ENCODE measurements at places on chromosomes 7 and 10.

DNA sequence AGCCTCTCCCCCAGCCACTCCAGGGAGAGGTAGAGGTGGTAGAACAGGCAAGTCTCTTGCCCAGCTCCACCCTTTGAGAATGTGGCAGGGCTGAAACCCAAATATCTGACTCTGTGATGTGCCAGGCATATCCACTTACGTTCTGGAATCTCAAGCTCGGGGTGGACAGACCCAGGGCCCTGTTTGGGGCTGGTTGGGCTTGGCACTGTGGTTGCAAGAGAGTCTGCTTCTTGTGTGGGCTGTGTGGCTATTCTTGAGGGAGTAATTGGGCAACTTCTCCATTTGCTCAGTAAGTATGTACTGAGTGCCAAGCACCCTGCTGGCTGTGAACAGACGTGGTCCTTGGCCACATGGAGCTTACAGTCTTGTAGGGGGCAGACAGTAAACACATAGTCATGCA, 4.7 kb downstream of the UBTD1 start:
- no peak for DNase-seq

DNA sequence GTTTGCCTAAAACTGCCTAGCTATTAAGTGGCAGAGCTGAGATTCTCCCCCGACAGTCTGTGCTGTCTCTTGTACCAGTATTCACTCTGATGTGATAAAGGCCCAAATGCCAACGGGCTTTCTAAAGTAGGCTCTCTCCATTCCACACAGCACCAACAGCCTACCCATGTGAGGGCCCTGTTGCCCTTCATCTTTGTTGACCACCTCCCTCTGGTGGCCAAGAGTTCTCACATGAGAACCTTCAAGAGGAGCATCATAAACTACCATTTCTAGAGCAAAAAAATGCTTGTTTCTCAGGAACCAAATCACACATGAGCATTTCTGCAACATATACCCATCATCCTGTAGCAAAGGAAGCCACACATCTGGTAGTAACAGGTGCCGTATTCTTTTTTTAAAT, 185.8 kb downstream of the GRM8 start:
- no peak for DNase-seq

- DNase-seq: no peak
Observed at GRCh38 chr10:71402005-71402404, 5.3 kb downstream of the CDH23 start.

GRCh38 chr10:133465950-133466474, 12.3 kb downstream of the SCART1 start:
- DNase-seq: no peak

DNA sequence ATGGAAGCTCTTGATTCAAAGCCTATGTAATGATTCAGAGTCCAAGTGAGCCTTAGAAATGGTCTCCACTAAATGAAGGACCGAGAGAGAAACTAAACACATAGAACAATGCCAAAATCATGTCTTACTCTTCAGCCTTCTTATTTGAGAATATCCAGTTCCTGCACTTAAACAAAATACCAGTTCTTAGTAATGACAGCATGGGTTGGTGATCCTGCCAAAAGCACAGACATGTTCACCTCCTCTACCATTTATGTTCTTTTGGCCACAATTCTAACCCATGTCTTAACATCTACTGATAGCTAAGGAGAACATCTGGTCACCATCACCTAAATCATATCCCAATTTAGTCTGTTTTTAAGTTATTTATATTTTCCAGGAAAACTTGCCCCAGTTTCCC, 239.6 kb upstream of the PTN start:
- DNase-seq: no peak

- DNase-seq: no peak
Observed at GRCh38 chr10:68492118-68492517, 20.3 kb upstream of the DNA2 start.

GRCh38 chr7:128039544-128039953, 8.3 kb upstream of the LRRC4 start:
- DNase-seq: no peak

DNA sequence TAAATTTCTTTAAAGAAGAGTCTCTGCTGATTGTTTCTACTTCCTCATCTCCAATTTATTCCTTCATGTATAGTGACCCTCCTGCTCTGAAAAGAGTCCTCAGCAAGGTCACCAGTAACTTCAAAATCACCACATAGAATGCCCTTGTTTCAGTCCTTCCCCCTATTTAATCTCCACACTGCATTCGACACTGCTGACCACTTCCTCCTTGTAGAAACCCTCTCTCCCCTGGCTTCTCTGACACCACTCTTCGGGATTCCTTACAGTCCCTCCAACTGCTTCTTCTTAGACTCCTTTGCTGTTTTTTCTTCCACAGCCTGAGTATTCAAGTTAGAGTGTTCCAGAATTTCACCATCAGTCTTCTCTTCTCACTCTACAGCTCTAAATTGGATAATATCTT, 89.5 kb downstream of the VPS41 start:
- no peak for DNase-seq

- peak; percentile 40 for DNase-seq
Observed at GRCh38 chr7:137342828-137343261, 688 bp downstream of the PTN start.

DNA sequence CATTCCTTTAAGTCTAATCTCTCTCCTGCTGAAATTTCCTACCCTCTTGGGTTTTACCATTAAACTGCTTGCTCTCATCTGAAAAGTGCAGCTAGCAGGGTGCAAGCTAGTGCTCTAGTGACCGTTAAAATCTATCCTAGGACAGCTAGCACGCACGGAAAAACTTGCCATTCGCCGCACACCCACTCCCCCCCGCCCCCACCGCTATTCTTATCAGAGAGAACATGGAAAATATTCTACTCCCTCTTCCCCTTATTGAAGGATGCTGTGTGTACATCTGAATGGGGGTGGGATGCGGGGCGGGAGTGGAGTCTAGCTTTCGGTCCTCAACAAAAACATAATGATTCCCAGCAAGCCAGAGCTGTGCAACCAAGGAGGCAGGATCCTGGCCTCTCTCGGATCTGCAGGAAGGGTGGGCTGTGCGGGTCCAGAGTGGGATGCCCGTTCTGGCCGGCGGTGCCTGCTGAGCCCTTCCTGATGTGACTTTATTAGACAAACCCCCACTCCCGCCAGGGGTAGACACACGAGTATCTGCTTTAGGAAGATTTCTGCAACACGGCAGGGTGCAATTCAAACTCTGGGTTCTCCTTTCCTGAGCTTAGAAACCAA, 1.1 kb upstream of the ADRA2A start:
- DNase-seq: no peak

GRCh38 chr7:117146511-117146910, 176.3 kb downstream of the WNT2 start:
- no peak for DNase-seq

DNA sequence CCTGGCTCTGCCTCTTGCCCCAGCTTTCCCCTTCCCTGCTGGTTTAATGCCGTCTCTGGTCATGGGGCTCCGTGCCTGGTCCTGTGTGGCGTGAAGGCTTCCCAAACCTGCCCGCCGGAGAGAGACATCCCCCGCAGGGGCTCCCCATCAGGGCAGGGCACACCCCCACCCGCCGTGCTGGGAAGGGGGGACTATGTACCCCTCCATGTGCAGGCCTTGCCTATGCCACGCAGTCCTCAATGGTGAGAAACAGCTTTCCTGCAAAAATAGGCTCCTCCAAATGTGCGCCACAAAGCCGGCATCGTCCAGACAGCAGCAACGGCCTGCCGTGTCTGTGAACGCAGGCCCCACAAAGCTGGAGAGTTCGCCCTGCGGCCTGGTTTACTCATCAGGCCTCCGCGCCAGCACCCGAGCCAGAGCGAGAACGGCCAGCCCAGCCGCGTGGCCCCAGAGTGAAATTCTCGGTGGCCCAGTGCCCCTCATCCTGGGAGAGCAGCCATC, 313.4 kb downstream of the DNAJB6 start:
- no peak for DNase-seq

GRCh38 chr10:124174071-124174566, 80.7 kb upstream of the CHST15 start:
- DNase-seq: no peak

GRCh38 chr10:116208956-116209567, 63.9 kb downstream of the GFRA1 start:
- no peak for DNase-seq

GRCh38 chr7:80679921-80680907, 41.8 kb downstream of the CD36 start:
- no peak for DNase-seq

DNA sequence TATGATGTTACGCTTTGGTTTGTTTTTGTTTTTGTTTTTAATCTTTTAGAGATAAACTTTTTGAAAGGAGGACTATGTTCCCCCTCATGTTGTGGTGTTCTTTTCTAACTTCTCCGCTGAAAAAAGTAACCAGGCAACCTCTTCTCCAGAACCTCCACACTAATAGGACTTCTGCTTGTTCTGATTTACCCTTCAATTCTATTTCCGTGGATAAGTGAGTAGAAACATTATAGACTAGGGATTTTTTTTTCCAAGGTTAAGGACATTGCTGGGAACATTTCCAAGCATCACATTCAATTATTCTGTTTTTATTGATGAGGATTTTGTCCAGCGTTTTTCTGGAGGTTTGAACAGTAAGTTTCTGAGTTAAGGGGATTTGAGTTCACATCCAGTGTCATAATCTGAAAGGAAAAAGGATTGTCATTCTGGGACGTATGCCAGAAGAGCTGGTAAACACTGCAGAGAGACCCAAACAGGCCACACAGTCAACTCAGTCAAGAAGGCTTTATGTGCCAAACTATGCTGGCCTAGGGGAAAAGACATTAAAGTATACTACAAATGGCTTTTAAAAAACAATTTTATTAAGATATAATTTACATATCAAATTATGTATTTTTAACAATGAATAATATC, 28.3 kb upstream of the RALA start:
- no peak for DNase-seq

DNA sequence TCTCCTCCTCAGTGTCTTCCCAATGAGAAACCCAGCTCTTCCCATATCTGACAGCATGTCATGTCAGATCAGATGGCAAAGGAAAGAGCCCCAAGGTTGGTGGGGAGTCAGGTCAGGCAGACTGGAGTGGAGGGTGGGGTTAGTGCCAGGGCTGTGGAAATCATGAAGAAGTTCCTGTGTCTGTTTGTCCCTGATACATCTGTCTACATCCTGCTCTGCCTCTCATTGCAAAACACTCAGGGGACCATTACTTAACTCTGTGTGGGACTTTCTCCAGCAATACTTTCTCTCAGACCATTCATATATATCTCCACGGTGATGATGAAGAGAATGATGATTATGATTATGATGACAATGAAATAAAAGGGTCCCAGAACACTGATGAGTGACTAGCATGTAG, 3.3 kb downstream of the PRRT4 start:
- no peak for DNase-seq

GRCh38 chr7:113175525-113176104, 57.3 kb upstream of the SMIM30 start:
- DNase-seq: no peak

GRCh38 chr7:27144781-27145164, 1.3 kb upstream of the HOXA5 start:
- peak; percentile 35 for DNase-seq

DNA sequence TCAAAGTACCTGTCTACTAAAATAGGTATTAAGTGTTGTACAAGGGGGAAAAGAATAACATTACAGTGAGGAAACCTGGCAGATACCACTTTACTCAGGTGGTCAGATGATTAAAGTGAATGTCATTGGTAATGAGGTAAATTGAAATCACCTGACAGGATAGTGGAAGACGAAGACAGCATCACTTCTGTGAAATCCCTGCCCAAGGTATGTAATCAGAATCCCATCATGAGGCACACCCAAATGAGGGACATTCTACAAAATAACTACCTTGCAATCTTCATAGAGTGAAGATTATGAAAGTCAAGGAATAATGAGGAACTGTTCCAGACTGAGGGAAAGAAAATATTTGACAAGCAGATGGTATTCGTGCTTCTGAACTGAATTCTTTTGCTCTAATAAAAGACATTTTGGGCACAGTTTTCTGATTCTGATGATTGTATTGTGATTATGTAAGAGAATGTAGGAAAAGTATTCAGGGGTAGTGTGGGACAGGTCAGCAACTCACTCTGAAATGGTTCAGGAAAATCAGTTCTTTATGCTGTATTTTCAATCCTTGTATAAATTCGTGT, 33.3 kb upstream of the ARMS2 start:
- DNase-seq: no peak

GRCh38 chr7:156772725-156773124, 120.3 kb downstream of the LMBR1 start:
- no peak for DNase-seq

DNA sequence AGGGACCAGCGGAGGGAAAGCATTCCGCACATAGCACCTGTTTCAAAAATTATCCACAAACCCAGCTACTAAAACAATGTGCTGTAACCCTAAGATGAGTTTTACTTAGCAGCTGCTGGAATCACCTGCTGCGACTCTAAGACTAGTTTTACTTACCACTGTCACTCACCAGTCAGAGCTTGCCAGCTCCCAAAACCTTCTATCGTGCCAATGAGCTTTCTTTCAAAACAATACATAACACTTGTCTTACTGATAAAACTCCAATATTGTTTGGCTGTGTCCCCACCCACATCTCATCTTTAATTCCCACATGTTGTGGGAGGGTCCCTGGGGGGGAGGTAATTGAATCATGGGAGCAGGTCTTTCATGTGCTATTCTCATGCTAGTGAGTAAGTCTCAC, 18.4 kb downstream of the ST8SIA6 start:
- DNase-seq: no peak

DNA sequence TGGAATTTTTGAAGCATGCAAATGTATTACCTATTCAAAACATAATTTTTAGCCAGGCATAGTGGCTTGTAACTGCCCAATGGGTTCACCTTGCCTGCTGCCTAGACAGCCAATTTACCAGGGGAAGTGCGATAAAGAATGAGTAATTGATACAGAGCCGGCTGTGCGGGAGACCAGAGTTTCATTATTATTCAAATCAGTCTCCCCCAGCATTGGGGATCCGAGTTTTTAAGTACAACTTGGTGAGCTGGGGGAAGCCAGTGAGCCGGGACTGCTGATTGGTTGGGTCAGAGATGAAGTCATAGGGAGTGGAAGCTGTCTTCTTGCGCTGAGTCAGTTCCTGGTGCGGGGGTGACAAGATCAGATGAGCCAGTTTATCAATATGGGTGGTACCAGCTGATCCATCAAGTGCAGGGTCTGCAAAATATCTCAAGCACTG, 29.1 kb upstream of the NRBF2 start:
- no peak for DNase-seq

DNA sequence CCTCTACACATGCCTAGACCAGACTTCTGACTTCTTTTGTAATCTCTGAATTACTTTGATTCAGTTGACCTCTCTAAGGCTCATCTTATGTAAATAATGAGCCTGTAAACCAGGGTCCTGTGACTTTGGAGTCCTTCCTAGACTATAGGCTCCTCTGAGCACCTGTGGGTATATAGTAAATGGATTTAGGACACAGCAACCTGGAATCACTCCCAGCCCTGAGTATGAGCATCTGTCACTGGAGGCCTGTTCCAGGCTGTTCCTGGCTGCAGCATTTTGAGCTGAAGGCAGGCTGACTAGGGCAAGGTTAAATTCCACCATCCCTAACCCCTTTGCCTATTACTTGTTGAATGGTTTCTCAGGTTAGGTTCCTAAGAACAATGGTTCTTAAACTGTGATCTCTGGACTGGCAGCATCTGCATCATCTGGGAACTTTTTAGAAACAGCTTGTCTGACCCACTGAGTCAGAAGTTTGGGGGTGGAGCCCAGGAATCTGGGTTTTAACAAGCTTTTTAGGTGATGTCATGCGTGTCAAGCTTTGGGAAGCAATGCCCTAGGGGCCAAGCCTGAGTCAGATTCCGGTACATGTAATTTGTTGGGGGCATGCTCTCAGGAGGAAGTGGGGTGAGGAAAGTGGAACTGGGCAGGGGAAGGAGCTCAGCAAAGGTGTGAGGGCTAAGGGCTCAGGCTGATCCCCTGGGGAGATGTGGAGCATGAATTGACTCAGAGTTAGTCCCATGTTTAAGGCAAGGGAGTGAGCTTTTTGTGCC, 28.2 kb downstream of the MINDY4 start:
- no peak for DNase-seq

- no peak for DNase-seq
Observed at GRCh38 chr10:100828738-100829096, 83.3 kb downstream of the PAX2 start.

Data from right hindlimb (tissue), 1 donor.